ENCODE measurements at places on chromosomes 7 and 10. TPM values are rescaled to one million over a fixed set of nuclear protein-coding genes. Genes with fewer than 3 reads are reported as not detected.

Gene IL6
- 20.6 TPM for total RNA-seq

Gene EVX1
- not detected for total RNA-seq

DNA sequence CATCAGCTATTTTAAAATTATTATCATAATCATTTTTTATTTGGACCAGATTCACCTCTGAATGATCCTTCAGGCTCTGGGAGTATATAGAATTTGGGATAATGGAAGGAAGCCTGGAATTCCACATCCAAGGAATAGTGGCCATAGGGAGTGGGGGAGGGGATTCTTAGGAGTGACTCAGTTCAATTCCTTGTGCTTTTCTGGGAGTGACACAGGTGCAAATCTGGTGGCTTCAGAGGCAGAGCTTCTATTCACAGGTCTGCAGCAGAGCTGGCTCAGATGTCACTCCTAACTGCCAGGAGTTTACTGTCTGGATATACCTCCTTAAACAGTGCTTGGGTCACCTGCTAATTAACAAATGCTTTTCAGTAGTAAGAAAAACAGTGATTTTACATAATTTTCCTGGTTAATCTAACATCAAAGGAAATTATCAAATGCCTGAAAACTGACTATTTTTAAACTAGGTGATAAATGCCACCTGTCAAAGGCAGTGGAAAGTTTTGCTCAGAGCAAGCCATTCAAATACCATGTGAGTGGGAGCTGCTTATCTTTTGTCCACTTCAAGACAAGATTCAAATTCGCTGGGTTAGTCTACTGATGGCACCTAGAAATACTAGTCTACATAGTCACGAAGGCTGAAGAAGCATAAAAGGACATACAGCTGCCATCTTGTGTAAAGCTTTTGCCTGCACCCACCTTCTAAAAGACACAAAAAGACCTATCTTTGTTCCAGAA lies 106.7 kb upstream of the LAMB4 start:
- DNase-seq: no peak

GRCh38 chr7:137957887-137958286 lies 44.0 kb downstream of the CREB3L2 start:
- no peak for DNase-seq

DNA sequence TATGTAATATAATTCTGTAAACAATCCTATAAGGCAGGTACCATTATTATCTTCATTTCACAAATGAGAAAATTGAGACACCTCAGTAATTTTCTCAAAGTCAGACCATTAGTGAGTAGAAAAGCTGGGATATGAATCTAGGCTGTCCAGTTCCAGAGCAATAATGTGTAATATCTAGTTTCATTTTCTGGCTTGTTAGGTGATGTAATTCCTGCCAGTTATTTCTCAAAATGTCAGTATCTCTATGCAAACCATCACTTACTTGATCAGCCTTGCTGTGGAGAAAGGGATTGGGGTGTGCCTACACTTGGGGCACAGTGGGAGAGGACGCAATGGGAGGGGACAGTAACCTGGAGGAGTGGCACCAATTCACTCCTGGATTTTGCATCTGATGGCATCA lies 157.5 kb downstream of the LYZL1 start:
- DNase-seq: no peak

- DNase-seq: no peak
Observed at GRCh38 chr7:158018971-158019645, 568.5 kb downstream of the PTPRN2 start.
